ENCODE measurements at places on chromosomes 13 and 19.

DNA sequence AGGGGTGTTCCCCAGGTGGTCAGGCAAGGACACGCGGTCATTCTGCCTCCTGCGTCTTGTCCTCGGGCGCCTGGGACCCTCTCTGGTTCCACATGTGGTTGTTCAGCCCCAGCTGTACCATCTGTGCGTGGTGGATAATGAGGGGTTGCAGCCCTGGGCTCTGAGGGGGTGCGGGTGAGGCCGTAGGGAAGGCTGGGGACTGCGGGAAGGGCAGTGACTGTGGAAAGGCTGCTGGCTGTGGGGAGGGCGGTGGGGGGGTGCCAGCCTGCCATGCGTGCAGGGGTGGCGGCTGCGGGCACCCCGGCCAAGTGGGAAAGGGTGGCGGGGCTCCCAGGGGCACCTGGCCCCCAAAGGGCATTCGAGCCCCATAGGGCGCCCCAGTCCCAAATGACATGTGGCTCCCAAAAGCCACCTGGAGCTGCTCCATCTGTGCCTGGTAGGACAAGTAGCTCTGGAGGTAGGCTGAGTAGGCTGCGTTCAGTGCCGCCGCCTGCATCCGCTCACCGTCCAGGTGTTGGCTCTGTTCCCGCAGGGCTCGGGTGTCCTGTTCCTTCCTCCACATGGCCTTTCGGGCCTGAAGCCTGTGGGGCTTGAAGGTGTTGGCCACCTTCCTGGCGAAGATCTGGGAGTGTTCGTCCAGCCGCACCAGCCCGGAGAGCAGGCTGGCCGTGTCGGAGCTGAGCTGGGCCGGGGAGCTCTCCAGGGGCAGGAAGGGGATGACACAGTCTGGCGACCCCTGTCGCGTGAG lies 15.1 kb downstream of the TICAM1 start:
- DNase-seq: no peak

- no peak for DNase-seq
Measured at GRCh38 chr19:1232652-1233072, 5.1 kb downstream of the CBARP start.

- DNase-seq: no peak
Measured at GRCh38 chr13:80962855-80963254, 621.9 kb upstream of the SPRY2 start.

GRCh38 chr13:33767140-33767539 lies 50.8 kb upstream of the RFC3 start:
- DNase-seq: no peak

DNA sequence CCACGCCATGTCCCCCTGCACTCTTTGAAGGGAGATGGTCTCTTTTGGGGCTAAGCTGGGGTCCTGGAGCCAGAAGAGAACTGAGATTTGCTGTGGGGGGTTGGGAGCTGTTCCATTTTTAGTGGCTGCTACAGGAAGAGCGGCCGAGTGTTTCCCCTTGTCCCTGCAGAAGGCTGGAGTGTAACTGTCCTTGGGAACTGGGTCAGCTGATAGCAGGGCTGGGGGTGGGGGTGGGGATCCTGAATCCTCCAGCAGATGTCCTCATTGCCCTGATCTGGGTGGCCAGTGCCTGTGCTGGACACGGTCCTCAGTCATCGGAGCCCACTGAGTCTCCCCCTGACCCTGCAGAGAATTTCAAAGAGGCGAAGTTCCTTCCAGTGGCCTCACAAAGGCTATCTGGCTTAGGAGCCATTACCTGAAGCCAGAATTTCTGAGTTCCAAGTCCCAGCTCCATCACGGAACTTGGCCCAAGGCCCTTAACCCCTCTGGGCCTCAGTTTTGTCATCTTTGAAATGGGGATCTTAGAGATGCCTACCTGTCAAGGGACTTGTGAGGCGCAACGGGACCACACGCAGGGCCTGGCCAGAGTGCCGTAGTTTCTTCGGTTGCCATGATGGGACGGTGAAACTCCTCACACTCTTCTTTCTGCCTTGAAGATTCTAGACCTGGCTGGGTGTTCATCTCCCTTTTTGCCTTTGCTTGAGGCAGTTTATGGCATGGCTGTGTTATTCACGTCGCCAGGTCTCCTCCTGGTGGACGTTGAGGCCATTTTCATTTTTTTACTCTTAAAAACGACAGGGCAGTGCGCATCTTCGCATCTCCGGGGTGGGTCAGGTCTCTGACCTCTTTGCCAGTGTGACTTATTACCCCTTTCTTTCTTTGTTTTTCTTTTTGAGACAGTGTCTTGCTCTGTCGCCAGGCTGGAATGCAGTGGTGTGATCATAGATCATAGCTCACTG lies 51.9 kb downstream of the DNM2 start:
- DNase-seq: no peak

GRCh38 chr13:79533781-79534400 lies 52.9 kb downstream of the NDFIP2 start:
- no peak for DNase-seq

GRCh38 chr19:18772620-18773587 lies 18.2 kb downstream of the COMP start:
- peak; percentile 34 for DNase-seq

DNA sequence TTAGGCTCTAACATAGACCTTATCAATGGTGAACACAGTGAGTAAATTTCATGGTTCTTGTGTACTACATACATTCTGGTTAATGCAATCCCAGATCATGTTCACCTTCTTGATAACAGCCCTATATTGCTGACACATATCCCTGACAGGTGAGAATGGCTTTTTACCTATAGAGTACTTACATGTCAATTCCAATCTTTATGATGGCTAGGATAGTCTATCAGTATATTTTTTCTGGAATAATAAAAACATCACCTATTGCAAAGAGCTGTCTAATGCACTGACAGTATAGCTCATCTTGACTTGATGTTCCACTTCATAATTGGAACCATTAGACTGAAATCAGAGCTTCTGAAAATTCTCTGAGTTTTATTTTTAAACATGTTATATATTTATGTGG lies 199.4 kb downstream of the ENOX1 start:
- no peak for DNase-seq

- no peak for DNase-seq
Measured at GRCh38 chr19:18109733-18110608, 12.4 kb downstream of the MAST3 start.

DNA sequence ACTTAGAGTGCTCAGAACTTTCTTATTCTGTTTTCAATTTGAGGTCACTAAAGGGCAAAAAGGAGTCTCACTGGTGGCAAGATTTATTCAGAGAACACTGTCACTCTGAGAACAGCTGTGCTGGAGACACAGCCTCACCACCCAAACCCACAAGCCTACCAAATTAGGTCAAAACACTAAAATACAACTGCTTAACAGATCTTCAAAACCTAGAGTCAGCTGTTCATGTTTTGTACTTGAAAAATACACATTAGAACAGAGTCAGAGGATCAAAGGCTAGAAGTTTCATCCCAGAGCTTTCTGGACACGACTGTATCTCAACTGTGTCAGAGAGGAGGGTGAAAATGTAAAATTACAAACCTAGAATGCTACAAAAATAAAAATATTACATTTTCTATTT lies 89.3 kb downstream of the MIPEP start:
- DNase-seq: no peak

- no peak for DNase-seq
Measured at GRCh38 chr13:37379841-37380240, 218.7 kb downstream of the POSTN start.

DNA sequence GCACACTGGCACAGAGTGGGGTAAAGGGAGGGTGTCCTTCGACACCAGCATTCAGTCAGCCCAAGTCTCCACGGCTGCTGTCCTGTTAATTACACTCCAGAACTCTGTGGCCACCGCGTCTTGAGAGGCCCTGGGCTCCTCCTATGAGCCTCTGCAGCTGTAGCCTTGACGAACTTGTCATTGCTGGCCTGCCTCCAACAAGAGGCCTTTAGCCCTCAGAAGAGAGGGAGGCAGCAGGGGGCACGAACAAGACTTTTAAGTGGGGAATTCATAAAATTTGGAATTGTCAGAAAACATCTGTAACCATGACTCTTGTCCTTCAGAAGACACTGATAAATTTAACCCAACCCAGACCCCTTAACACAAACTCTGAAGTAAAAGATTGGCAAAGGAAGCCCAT lies 241.9 kb downstream of the UQCRFS1 start:
- no peak for DNase-seq

GRCh38 chr13:108895220-108895704 lies 265.9 kb downstream of the MYO16 start:
- peak; percentile 53 for DNase-seq

GRCh38 chr19:13717194-13717643 lies 47.1 kb upstream of the MRI1 start:
- DNase-seq: no peak

DNA sequence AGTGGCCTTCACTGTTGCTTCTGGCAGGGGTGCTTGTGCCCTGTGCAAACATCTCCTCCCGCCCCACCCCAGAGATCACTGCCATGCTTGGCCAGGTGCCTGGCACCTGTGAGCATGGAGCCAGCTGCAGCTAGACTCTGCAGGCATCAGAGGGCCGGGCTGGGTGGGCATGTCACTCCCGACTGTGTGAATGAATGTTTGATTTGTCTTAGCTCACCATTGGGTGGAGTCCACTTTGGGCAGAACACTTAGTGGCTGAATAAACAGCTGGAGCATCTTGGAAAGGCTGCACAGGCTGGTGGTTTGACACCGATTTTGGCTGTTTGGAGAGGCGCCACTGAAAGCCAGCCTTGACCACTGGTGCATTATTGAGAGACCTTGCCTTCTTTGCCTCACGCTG lies 267.3 kb downstream of the DLEU7 start:
- DNase-seq: no peak

DNA sequence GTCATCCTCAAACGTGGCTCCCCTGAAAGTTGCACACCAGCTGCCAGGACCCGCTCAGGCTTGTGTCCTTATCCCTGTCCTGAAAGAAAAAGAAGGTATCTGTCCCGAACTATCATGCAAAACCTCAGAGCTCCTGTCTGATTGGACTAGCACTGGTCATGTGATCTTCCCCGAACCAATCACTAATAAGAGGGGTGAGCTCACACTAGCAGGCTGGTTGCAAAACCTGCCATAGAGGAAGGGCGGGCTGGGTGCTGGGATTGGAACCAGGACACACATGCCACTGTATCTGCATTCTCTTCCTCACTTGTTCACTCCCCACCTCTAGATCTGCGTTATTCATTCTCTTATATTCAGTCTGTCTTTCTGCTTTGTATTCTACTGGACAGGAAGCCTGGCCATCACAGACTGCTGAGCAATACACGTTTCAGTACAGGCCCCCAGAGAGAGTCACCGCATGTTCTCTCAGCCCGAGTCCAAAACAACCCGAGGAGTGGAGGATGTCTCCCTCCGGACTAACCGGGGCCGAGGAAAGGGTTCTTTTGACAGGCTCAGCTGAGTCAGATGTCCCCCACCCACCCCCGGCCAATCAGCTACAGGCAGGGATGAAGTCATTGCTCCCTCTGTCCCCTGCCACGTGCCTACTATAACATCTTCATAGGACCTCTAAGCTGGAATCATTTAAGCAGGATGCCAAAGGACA lies 97.7 kb downstream of the SIPA1L3 start:
- DNase-seq: peak; percentile 84

DNA sequence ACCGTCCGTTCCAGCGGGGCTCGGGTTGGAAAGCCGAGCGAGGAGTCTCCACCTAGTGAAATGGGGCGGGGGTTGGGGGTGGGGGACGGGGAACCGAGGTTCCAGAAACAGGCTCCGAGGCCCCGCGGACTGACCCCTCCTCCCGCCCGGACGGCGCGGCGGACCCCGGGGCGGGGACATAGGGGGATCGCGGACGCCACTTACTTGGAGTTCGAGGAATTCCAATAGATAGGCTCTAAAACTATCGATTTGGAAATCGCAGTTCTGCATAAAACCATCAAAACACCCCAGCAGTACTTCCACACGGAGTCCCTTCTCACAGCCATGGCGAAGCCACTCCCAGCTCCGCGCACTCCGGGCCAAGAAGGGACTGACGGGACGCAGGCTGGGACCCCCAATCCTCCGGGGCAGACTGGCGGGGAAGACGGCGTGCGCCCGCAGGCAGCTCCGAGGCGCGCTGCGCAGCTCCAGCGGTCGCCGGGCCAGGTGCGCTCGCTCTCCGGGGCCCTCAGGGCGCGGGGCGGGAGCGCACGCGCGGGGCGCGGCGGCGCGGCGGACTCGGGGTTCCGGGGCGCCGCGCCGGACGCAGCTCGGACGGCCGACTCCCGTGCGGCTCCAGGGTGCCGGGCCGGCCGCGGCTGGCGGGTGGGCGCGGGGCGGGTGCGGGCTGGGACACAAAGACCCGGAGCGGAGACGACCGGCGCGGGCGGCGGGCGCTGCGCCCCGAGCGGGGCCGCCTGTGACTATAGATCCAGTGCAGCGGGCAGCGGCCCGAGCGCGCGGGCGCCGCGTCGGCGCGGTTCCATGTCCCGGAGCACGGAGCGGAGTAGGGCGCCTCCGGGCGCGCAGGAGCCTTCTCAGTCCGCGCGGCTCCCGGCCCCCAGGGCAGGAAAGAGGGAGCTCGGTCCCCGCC lies 567 bp downstream of the EFNB2 start:
- DNase-seq: no peak

GRCh38 chr13:30247406-30247805 lies 59.9 kb downstream of the KATNAL1 start:
- no peak for DNase-seq

DNA sequence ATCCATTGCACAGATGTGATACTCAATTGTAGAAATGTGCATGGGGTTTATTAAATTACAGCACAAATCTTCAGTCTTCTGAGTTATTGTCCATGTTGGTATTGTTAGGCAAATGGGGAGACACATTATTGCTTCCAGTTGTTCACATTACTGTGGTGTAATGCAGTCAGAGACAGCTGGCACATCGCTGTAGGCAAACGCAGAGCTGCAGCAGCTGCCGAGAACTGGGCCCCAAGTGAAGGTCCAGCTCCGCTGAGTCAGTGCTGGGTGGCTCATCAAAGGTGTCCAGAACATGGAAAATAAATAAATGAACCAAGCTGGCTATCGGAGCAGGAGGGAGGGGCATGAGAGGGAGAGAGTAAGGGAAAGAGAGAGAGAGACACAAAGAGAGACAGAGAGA lies 299.1 kb upstream of the OBI1 start:
- DNase-seq: no peak

DNA sequence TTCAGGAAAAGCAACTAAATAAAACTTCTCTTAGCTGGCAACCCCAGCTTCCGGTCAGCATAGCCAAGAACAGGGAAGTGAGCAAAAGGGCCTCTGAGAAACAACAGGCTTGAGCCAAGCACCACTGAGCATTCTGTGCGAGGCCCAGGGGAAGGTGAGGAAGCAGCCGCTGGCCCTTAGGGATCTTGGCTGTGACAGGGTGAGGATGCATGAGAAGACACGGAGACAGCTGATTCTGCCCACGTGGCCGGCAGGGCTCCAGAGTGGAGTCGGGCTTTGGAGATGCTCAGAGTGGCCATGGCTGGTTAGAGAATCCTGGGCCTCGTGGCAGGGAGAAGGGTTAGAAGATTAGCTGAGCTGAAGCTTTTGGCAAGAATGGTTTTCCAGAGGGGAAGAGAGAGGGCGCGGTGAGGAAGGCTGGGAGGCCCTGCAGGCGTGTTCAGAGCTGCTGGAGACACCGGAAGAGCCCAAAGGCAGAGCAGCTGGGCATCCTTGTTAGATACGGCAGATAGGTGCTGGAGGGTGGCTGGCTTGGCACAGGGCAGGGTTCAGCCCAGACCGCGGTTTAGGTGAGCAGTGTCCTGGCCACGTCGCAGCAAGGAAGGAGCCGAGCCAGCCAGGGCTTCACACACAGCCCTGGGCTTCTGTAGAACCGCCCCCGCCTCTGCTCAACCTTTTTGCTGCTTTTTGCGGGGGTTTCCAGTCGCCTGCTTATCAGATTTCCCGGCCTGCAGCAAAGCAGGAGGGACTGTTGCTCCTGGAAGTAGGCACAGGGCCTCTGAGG lies 17.3 kb downstream of the UPF1 start:
- no peak for DNase-seq
